ENCODE measurements at places on chromosomes 3 and 15. TPM values are rescaled to one million over a fixed set of nuclear protein-coding genes. Genes with fewer than 3 reads are reported as not detected.

GRAMD2A gene
- total RNA-seq: 6.0 TPM

CASR gene
- 4.4 TPM for total RNA-seq

MB21D2 gene
- total RNA-seq: 23.1 TPM

CCR2 gene
- total RNA-seq: not detected

CD96 gene
- not detected for total RNA-seq

OR5K2 gene
- not detected for total RNA-seq

KBTBD13 gene
- total RNA-seq: not detected

IQCB1 gene
- total RNA-seq: 31.6 TPM

GRCh38 chr15:94414916-94415315 is 183.6 kb downstream of the MCTP2 start:
- DNase-seq: no peak

GRCh38 chr3:159787178-159787574 is 201.5 kb upstream of the IL12A start:
- no peak for DNase-seq

DNA sequence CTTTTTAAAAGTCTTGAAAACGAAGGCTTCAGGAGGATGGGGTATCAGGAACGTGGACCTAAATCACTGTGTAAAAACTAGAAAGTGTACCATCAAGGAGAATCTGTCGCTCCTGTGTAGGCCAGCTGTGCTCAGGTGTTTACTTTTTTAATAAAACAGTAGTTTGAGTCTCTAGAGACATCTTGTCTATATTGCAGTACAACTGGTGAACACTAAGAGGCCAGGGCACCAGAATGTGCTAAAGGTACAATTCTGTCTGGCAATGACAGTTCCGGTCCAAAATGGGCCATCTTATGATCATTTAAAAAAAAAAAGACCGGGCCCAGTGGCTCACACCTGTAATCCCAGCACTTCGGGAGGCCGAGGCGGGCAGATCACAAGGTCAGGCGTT is 61.8 kb upstream of the MCF2L2 start:
- DNase-seq: peak; percentile 4

- no peak for DNase-seq
These were observed 82.0 kb downstream of the NTRK3 start for GRCh38 chr15:88174571-88174970.

- DNase-seq: no peak
These were observed 1.4 kb upstream of the BCL6 start for GRCh38 chr3:187746442-187747281.

GRCh38 chr3:168061332-168061996 is 34.3 kb downstream of the GOLIM4 start:
- DNase-seq: no peak

DNA sequence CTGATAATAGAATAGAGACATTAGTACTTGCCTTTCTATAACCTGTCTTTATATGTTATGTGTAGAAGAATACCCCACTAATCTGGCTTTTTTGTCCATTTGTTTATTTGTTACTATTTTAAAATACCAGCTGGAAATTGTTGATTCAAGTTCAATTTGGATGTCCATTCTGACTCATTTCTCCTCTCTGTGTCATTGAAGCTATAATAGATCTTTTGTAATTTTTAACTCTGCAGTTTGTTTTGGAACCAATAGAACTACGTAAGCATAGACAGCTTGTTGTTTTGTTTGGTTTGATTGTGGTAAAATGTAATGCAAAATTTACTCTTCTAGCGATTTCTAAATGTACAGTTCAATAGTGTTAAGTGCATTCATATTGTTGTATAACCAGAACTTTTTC is 390.4 kb downstream of the ZIC1 start:
- DNase-seq: no peak

GRCh38 chr15:41936649-41937567 is 35.4 kb downstream of the EHD4 start:
- no peak for DNase-seq

- DNase-seq: no peak
These were observed 117.0 kb downstream of the SMAD6 start for GRCh38 chr15:66819084-66819483.

DNA sequence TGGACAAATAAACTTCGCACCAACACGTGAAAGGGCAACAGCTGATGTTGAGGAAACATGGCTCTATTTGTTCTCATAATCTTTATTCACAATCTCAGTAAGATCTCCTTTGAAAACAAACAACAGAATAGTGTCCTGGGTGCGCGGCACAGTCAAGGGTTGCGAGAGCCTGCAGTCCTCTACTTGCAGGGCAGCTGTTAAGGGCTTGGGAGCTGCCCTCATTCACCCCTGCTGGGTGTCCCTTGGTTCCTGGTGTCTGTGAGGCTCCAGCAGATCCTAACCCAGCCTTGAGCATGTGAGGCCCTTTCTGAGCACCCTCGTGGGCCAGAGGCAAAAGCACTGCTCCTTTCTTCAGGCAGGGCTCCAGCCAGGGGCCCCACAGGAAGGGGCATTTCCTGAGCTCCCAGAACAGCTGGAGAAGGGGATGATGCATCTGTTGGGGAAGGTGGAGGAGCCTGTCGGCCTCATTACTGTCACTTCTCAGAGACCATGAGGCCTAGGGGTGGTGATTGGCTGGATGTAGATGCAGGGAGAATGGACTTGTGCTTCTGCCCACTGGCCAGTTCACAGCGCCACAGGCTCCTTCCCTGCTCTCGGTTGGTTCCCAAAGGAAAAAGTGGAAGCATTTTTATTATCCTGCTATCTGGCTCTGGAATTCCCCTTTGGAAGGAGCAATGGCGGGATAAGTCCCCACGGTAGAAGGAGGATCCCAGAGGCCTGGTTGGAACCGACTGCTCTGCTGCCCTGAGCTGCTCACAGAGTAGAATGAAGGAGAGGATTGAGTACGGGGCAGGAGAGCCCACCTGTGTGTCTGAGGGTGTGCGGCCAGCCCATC is 51.9 kb upstream of the KLF13 start:
- DNase-seq: peak; percentile 54

GRCh38 chr3:26237036-26237682 is 385.4 kb upstream of the LRRC3B start:
- no peak for DNase-seq

DNA sequence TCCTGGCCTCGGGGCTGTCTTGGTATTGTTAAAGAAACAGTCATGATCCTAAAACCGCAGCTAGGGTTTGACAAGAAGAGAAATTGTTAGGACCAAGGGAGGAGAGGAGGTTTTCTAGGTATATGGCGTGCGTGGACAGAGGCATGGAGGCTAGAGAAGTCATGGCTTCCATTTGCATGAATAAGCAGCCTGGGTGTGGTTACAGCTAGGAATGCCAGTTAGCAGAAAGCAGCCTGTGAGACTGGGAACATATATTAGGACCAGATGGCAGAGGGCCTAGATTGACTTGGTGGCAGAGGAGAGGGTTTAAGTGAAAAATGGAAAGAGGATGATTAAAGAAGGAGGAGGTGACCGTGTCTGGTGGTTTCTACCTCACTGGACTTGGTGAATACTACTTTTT is 573.6 kb upstream of the ARRDC4 start:
- DNase-seq: no peak

DNA sequence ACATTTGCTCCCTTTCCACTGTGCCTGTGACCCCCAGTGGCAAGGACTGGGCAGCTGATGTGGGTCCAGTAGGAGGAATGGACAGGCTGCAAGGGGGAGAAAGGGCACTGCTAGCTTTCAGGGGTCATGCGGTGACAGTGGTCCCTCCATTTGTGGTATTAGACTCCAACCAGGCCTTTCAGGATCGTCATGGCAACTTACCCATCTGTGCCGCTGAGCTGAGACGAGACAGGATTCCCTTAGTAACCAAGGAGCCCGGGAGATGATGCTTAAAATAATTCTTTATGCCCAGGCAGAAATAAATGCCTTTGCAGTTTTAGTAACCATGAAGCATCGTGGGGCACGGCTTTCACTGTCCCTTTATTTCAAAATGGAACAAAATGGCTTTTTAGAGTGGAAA is 15.9 kb upstream of the MRPL3 start:
- DNase-seq: no peak

- DNase-seq: no peak
These were observed 48.9 kb downstream of the RASGRF1 start for GRCh38 chr15:79041601-79042168.

GRCh38 chr15:83747050-83747717 is 93.3 kb downstream of the ADAMTSL3 start:
- no peak for DNase-seq

DNA sequence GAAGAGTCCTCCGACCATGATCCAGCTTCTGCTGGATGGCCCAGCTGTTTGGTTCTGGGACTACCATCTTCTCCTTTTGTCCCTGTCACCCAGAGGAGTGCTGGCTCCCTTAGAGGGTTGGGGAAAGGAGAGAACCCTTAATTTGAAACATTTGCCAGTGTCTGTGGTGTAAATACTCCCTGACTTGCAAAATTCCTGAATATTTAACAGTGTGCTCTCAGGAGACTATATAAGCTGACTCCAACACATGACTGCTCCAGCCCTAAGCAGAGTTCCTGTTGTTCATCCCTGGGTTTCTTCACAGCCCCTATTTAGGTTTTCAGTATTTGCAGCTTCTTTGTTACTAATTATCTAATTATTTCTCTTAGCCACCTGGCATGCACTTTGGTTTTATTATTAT is 133.1 kb downstream of the CPNE4 start:
- DNase-seq: no peak

GRCh38 chr3:156665291-156665690 is 9.1 kb upstream of the TIPARP start:
- DNase-seq: no peak

DNA sequence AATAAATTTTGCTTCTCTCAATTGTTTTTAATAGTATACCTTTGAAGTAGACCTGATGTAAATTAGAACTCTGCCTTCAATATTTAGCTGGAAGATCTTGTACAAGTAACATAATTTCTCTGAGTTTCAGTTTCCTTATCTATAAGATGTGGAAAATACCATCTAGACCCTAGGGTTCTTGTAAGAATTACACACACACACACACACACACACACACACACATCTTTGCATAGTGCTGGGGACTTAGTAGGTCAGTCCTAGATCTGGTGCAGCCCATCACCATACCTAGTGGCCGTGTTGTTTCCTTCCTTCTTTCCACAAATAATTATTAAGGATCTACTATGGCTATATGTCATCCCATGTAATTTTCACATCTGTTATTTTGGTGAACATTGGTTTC is 11.0 kb downstream of the TRAT1 start:
- DNase-seq: no peak

- DNase-seq: no peak
These were observed 1.4 kb downstream of the SLC41A3 start for GRCh38 chr3:126082362-126083137.

DNA sequence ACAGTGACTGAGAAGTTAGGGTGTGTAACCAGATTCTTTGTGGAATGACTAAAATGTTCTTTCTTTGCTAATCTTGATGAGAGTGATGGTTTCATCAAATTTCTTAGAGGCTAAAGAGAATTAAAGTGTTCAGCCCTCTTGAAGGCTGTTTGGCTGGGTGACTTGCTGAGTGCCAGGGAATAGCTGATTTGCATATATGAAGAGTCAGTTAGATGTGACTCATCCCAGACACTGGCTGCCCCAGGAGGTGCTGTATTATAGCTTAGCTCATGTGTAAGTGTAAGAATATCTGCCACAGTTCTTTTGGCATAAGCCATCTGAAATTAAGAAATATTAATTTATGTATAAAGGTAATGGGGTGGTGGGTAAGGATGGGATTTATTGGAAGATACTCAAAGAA is 535.1 kb downstream of the NLGN1 start:
- no peak for DNase-seq

GRCh38 chr15:67776600-67776999 is 48.7 kb upstream of the SKOR1 start:
- no peak for DNase-seq

DNA sequence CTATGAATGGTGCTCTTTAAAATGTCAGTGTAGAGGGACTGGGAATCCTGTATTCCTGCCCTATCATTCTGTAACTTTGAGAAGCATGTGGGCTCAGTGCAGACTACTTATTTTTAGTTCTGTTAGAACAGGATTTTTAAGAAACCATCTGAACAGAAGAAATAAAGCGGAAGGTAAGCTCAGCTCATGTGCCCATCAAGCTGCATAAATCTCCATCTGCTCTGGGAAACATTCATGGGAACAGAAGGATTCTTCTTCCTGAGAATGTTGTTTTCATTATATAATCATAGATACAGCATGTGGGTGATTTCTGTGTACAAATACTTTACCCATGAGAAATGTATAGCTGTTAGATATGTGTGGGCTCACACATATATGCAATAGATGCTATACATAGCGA is 69.9 kb downstream of the SIDT1 start:
- no peak for DNase-seq

- DNase-seq: no peak
These were observed 2.8 kb upstream of the ZCWPW2 start for GRCh38 chr3:28345690-28346089.

DNA sequence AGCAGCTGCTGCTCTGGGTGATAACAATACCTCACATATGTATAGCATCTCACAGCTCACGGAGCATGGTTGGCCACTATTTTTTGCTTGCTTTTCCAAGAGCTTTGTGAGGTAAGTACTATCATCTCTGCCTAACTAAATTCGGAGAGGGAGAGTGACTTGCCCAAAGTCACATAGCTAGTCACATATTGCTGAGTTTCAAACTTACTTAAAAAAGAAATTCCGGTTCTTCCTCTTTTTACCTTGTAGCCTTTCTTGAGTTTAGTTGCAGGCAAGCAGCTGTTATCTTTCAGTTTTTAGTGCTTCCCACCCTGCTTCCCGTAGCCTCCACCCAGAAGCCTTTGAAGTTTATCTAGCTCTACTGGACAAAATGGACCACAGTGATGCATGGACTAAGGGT is 309.2 kb downstream of the PDCD6IP start:
- DNase-seq: no peak

DNA sequence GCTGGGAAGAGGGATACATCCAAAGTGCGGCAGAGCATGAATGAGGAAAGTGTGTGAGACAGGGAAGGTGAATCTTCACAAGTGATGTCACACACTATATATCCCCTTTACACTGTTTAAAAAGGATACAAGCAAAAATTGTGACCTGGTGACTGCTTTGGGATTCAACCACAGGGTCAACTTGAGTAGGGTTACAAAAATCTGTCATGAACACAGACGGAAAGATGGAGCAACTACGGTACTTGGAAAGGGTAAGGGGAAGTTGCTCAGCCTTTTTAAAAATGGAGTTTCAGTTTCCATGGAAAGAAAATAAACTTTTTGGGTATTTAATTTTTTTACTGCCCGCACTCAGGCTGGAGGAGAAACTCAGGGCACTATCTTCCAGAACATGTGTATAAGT is 60.3 kb downstream of the B3GNT5 start:
- no peak for DNase-seq

DNA sequence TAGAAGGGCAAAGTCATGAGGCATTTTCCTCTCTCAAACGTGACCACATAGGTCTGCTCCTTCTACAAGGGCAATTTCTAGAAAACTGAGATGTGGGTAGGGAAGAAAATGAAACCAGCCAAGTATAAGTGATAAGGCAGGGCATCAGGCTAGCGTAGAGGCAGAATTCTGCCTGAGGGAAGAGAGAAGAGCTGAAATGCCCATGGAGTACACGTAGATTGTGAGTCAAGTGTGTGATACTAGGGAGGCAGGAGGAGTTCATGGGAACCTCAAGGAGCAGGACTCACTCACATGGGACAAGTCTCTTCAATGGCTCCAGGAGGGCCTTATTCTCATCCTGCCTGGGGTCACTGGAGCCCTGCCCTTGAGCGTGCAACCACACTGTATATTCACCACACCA is 34.9 kb upstream of the PPP4R2 start:
- no peak for DNase-seq
